ENCODE measurements at places on chromosomes 6 and 20. TPM values are rescaled to one million over a fixed set of nuclear protein-coding genes. Genes with fewer than 3 reads are reported as not detected.

Gene ANKS1A
- total RNA-seq = 6.0 TPM

Gene TRIM10
- total RNA-seq = not detected

Gene CAP2
- total RNA-seq = not detected

Gene ME1
- 0.49 TPM for total RNA-seq

Gene BCAS1
- not detected for total RNA-seq

Gene HDGFL1
- not detected for total RNA-seq

Gene COL21A1
- total RNA-seq = not detected

Gene NHSL1
- total RNA-seq = 0.49 TPM

Gene RNF144B
- total RNA-seq = 1.8 TPM

Gene HLA-DRA
- total RNA-seq = 9.2 TPM

Gene GNL1
- 122 TPM for total RNA-seq

DNA sequence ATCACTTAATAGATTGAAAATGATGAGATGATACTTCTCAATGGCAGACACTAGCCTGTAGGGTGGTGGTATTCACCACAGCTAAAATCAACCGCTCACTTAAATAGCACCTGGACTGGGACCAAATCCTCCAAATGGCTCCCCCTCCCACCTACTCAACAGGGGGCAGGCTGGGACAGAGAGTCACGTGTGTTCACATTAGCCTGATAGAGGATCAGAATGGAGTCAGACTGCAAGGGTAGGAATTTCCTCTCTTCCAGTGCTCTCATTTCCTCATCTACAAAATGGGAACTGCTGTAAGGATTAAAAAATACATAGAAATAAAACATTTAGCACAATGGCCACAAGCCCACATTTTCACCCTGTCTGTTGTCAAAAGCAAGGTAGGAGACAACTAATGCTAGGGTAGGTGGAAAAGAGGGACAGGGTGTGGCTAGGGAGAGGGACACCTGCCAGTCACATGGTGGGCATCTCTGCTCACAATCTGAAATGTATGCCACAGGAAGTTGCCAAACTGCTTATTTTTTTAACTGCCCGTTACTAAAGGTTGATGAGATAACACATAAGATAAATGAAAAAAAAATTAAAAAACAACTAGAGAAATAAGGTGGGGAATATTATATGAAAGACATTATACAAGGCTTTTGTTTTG lies 55.3 kb downstream of the BACH2 start:
- no peak for DNase-seq

DNA sequence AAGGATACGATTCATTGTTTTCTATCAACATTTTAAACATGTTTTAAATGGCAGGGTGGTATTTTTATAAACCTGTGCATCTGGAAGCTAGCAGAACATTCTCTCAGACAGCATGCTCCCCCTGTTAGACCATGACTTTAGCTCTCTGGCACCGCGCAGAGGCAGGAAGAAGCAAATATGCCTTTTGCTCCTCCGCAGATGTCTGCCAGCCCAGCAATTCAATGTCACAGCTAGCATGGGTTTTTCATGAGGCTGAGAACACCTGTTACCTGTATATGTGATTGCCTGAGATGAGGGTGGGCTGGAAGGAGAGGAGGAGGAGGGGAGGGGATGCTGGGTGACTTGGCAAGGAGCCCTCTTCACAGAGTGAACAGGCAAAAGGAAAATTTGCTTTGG lies 6.7 kb downstream of the MTCH1 start:
- DNase-seq = peak; percentile 50

GRCh38 chr20:58102744-58103516 lies 125.5 kb downstream of the ANKRD60 start:
- DNase-seq = peak; percentile 74

DNA sequence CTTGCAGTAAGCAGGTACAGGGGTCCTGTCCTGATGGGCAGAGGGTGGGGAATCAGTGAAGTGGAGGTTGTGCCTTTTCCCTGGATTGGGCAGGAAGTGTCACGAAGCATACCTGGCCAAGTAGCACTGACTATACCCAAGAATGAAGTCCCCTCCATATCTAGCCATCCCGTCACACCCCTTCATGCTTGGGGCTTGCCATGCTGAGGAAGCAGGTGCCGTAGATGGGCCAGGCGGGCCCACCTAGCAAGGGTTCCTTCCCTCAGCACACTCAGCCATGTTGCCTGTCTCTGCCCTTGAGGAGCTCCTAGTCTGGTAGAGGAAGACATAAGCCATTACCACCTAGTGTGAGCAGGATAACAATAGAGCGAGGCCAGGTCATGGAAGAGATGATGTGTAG lies 33.5 kb downstream of the EIF2S2 start:
- DNase-seq = no peak

GRCh38 chr6:104266922-104267321 lies 592.8 kb downstream of the HACE1 start:
- no peak for DNase-seq

- DNase-seq = no peak
Measured at GRCh38 chr6:103925317-103925716, 934.4 kb downstream of the HACE1 start.

DNA sequence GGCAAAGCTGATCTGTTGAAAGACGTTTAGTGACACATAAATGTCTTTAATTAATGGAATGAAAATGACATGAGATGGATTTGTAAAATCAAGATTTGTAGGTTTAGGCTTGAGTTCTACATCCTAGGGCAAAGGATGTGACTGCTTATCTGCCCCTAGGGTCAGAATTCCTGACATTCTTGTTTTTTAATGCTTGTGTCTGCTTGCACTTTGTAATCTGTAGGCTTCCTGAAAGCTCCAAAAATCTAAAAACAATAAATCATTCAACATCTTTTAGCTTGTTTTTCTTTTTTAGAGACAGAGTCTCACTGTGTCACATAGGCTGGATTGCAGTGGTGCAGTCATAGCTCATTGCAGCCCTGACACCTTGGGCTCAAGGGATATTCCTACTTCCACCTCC lies 107.9 kb upstream of the MLIP start:
- DNase-seq = no peak

- DNase-seq = peak; percentile 13
Measured at GRCh38 chr6:20266851-20267608, 54.8 kb upstream of the MBOAT1 start.

DNA sequence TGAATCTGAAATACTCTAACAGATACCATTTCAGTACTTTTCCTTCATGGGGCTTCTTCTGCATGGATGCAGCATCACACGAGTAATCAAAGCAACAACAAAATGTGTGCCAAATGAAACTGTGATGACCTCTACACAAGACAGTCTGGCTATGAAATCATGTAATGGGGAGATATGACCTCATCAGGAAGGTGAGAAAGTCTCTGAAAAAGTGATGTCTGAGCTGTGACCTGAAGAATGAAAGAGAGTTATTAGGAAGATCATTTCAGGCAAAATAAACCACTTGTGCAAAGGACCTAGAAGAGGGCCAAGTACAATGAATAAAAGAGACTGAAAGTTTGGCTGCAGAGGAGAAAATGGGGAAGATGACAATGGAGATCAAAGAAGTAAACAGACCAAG lies 182.8 kb downstream of the PTPRK start:
- DNase-seq = no peak

GRCh38 chr6:139927236-139927635 lies 552.8 kb upstream of the CITED2 start:
- DNase-seq = no peak

DNA sequence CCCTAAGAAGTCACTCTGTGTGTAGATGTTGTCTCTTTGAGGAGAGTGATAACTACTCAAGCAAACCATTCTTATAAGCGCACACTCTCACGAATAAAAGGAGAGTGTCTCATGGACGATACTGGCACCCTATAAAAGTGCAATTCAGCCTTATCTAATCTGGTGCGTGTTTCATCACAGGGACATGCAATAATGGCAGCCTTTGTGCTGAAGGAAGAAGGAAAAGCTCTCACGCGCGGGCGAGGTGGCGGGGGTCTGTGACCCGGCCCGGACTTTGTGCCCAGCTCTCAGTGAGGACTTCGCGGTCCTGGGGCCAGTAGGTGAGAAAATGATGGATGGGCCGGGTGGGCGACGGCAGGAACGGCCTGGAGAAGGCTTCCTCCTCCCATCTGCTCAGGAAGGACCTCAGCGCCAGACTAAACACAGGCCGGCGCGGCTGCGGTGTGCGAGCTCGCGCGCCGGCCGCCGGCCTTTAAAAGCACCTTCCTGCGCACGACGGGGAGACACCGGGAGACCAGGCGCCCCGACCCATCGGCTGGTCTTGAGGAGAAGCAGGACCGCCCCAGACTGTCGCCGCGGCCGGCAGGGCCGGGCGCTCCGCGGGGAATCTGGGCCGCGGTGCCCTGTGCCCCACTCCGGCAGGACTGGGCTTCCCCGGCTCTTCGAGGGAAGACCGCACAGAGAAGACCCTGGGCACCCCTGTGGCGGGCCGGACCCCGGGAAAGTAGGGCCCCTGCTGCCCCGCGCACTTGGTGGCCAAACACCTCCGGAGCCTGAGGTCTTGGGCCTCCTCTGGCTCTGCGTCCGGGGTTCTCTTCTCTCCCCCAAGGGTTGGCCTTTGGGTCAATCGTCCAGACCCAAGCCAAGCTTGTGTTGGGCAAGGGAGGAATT lies 8.3 kb upstream of the FOXC1 start:
- no peak for DNase-seq

GRCh38 chr6:163820745-163821458 lies 406.4 kb downstream of the QKI start:
- DNase-seq = no peak

GRCh38 chr6:106477146-106477545 lies 116.6 kb downstream of the CRYBG1 start:
- no peak for DNase-seq

DNA sequence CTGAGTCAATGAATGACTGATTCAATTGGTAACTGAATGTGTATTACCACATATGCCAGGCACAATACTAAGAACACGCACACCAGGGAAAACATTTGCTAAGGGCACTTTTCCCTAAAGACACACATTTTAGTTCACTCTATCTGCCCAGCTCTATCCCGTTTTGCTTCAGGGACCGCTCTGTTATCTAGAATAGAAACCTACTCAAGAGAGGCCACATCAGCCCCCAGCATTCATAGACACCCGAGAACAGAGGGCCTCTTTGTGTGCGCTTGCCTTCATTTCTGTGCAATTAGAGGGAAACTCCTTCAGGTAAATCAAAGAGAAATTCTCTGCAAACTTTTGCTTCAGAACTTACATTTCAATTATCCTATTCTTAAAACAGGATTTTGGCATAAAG lies 50.3 kb downstream of the DZANK1 start:
- DNase-seq = no peak

DNA sequence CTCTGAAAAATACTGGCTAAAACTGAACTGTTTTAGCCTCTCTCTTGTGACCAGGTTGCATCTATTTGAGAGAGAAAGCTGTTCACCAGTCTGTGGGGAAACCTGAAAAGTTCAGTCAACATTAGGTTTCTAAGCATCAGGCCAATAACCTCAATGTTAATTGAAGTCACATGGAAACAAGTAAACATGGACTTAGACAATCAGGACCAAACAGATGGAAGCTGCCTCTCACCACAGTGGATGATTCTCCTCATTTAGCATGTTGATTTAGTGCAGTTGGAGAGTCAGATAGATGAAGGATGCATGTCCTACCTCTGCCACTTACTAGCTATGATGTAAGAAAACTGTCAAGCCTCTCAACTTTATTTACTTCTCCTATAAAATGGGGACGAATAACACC lies 18.2 kb downstream of the SCGN start:
- DNase-seq = no peak

DNA sequence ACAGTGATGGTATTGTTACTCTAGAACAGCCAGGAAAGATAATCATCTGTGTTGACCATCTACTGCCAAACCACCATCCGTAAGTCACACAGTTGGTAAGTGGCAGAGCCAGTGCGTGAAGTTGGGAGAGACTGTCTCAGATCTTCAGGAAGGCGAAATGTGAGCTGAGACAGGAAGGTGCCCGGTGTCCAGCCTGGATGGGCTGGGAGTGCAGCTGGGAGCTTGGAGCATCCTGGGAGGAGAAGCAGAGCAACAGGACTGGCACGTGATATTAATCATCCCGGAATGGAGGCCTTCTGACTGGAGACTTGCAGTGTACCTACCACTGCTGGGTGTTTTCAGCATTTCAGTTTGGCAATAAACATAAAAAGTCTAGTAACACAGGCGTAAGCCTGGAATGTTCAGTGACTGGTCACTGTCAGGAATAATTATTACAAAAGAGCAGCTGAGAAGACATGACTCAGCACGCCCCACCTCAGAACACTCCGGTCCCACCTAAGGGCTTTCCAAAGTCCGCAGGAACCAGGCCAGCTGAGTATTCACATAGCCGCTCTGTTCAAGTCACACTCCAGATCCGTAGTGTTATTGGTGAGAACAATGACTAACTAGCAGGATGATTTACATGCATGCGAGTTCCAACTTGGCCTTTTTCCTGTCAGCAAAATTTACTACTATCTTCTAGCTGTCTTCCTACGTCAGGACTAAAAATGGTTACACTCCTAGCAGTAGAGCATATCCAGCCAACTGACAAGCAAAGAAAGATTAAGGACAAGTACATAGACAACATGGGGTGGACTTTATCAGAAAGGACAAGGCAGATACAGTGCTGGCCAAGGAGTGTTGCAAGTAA lies 45.1 kb upstream of the PNRC1 start:
- DNase-seq = no peak

- no peak for DNase-seq
Measured at GRCh38 chr20:53080969-53081871, 109.1 kb downstream of the TSHZ2 start.

DNA sequence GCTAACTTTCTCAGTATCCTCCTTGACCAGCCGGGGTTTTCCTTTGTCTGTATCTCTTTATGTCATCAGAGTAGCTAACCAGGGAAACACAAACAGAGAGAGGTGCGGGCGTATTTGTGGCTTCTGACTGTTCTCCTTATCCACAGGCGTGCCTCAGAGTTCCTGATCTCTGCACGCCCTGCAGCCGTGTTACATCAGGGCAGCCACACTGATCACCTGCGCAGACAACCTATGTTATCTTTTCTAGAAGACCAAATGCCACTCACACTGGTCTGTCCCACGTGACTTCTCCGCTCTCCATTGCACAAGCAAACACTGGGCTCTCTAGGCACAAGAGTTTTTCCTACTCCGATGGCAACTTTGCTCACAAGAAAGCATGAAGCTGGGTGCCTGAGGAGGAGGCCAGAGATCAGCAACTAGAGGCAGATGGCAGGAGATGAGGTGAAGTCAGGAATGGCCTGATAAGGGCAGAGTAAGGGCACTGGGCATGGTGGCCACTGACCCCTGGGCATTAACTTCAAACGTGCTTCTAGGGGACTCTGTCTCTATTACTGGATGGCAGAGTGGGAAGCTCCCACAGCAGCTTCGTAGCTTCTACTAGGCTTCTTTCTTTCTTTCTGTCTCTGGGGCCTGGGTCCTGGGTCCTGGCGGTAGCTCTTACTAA lies 4.5 kb downstream of the PDE10A start:
- DNase-seq = no peak

GRCh38 chr6:149961728-149962425 lies 1.9 kb upstream of the ULBP1 start:
- peak; percentile 72 for DNase-seq

GRCh38 chr6:93389192-93389591 lies 30.2 kb downstream of the EPHA7 start:
- no peak for DNase-seq
